ENCODE measurements at places on chromosomes 3 and 15. TPM values are rescaled to one million over a fixed set of nuclear protein-coding genes. Genes with fewer than 3 reads are reported as not detected.
A peak's percentile ranks its signal among the peaks of the same experiment; 100 is the strongest.

GRCh38 chr3:32240159-32240545 is 1.7 kb downstream of the CMTM8 start:
- peak; percentile 41 for DNase-seq

GRCh38 chr3:166955201-166955939 is 424.7 kb downstream of the ZBBX start:
- DNase-seq: peak; percentile 25

CEMIP gene
- 0.20 TPM for total RNA-seq

DNA sequence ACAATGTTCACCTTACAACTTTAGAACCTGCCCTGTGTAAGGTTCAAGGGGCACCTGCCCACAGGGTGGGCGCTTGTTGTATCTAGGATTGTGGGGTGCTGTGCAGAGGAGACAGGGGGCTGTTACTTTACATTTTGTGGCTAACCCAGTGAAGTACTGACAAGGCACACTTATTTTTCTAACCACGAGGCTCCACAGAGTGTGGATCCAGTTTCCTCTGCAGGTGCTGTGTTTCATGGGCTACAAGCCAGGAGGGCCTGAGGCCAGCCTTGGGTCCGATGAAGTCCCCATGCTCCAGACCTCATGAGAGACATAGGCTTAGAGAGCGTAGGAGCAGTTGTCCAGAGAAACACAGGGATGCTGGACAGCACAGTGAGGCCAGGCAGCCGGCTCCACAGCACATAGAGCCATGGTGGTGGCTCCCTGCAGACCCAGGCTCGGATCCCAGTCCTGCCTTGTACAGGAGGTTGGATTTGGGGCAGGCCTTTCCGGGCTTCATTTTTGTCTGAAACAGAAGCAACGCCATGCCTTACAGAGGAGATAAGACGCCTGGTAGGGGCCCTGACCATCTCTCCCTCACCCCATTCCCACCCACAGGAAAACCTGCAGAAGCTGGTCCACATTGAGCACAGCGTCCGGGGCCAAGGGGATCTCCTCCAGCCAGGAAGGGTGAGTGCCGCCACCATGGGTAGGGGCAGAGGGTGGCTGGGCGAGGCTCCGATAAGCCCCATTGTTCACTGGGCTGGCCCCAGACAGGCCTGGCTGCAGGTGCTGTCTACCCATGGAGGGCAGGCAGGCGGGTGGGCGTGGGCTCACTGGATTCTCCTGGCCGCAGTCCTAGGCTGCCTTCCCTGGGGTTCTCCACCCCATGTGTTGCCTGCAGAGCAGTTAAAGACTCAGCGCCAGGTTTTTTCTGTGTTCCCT is 40.1 kb upstream of the NR2C2 start:
- DNase-seq: no peak

DNA sequence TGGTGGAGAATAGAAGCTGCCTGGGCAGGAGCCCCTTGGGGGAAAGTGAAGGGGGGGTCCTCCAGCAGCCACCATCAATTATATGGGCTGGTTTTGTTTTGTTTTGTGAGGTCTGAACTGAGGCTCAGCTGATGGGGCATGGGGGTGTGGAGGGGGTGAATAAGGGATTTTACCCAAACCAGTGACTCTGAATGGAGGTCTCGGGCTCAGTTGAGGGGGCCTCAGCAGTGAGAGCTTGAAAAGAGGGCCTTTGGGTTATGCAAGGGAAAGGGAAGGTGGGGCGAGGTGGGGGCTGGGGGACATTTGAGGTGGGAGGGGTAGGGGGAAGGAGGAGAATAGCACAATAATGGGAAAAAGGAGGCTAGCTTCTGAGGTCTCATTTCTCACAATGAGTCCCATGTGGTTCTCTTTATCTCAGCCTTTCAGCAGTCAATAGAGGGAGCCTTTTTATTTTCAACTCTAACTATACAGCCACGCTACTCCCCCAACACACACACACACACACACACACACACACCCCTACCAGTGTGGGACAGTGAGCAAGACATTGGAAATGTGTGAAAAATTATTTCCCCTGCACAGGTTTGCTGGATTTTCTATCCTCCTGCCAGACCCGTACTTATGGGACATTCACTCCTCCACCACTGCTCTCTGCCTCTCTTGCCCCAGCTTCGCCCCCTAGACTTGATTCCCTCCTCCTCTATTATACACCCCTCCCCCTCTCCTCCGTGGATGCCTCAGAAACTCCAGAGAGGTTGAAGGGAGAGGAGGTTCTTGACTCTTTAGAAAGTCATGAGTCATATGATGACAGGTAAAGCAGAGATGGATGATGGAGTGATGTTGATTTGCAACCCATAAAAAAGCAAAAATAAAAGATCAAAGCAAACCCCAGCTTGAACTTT is 96.0 kb downstream of the GTPBP8 start:
- no peak for DNase-seq

DNA sequence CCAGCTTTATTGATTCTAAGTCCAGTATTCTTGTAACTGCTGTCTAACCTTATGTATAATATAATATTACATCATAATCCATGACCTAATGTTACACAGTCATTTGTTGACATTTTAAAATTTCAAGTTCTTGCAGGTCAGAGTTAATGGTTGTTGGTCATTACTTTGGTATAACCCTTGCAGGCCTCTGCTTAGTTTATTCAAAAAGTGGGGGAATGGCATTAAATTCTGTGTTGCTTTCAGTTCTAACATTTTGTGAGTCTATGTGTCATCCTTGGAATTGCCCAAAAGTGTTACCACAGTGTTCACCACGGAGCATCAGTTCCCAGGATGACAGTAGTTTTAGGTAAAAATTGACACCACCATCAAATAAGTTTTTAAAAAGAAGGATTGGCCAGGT is 174.8 kb upstream of the BCL6 start:
- DNase-seq: no peak

LRRC2 gene
- total RNA-seq: not detected

GRCh38 chr3:172261054-172261453 is 187.2 kb downstream of the GHSR start:
- DNase-seq: no peak

- DNase-seq: no peak
Measured at GRCh38 chr15:87461631-87462030, 794.9 kb downstream of the NTRK3 start.

NDN gene
- total RNA-seq: not detected

- no peak for DNase-seq
Measured at GRCh38 chr3:195201295-195201694, 69.7 kb downstream of the XXYLT1 start.

GRCh38 chr3:110773413-110773954 is 298.1 kb upstream of the NECTIN3 start:
- peak; percentile 77 for DNase-seq

ITGB5 gene
- 85.3 TPM for total RNA-seq

SERPINI2 gene
- not detected for total RNA-seq

PCNP gene
- 182 TPM for total RNA-seq

TM4SF1 gene
- total RNA-seq: 5.4 TPM

DNA sequence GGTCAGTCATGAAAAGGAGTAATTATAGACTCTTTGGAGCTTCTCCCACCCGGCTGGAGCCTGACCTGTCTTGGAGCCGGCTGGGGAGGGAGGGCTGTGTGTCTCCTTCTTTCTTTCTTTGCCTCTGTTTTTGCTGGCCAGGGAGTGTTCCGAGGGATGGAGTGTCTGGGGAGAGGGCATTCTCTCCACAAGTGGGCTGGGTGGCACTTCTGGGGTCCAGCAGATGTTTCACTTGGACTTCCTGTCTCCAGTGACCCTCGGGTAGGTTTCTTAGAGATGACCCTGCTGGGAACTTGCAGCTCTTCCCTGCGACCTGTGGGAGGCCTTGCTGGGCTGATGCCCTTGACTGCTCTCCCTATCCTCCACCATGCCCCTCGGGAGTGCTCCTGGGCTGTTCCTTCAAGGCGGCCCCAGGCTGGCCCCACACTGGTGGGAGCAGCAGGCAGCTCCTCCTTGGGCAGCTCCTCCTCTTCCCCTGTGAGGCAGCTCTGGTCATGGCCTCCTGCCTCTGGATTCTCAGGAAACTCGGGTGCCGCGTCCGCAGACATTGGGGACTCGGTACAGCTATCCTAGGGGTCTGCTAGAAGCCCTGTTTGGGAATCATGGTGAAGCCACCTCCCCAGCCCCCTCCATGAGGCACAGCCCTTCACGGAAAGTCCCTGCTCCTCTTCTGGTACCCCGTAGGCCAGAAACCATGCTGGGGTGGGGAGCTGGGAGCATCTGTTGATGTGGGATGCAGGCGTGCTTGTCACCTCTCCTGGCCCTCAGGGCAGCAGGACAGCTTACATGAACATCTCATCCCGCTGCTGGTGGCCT is 44.9 kb downstream of the APBA2 start:
- DNase-seq: no peak

- DNase-seq: no peak
Measured at GRCh38 chr15:83498801-83499200, 51.7 kb downstream of the SH3GL3 start.

GRCh38 chr3:48656061-48656840 is 6.4 kb downstream of the CELSR3 start:
- DNase-seq: no peak

DNA sequence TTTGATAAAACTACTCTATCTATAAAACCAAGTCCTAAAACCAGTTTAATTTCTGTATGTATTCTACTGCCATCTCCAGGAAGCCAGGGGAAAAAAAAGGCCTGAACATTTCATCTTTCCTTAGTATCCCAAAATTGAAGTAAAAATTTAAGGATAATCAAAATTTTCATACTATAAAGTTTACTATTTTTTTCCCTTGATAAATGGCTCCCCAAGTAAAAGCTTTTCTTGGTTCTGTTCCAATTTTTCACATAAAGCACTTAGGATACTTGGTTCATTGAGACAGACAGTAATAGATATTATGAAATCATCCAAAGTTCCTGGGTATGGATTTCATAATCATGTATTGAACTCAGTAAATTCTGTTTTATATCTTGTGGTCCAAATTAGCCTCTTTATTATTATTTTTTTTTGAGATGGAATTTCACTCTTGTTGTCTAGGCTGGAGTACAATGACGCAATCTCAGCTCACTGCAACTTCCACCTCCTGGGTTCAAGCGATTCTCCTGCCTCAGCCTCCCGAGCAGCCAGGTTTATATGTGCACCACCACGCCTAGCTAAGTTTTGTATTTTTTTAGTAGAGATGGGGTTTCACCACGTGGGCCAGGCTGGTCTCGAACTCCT is 34.5 kb downstream of the ICE2 start:
- peak; percentile 31 for DNase-seq

DNA sequence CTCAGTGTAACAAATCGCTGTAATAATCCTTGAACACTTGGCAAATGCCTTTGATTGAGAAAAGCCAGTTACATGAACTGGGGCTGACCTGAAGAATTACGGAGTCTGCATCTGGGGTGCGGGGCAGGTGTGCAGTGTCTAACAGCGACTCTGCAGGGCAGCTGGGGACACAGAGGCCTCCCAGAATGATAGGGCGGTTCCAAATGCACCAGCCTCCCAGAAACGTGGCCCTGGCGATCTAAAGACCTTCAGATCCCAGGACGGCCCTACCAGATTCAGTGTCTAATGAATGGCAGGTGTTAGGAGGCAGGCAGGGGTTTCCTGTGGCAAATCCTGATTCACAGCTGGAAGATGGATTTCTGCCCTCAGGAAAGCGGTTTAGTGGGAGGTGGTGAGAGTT is 100.5 kb upstream of the RGMA start:
- DNase-seq: peak; percentile 96

DNA sequence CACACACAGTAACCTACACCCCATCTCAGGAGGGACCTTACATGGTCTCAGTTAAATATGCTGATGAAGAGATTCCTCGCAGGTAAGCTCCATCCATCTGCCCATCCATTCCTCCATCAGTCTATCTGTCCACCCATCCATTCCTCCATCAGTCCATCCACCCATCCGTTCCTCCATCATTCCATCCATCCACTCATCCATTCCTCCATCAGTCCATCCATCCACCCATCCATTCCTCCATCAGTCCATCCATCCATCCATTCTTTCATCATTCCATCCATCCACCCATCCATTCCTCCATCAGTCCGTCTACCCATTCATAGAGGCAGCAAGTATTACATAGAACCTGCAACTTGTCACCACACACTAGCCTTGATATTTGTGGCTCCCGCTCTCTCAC is 77.9 kb downstream of the DNASE1L3 start:
- no peak for DNase-seq
